ENCODE measurements at places on chromosomes 12 and 14.

DNA sequence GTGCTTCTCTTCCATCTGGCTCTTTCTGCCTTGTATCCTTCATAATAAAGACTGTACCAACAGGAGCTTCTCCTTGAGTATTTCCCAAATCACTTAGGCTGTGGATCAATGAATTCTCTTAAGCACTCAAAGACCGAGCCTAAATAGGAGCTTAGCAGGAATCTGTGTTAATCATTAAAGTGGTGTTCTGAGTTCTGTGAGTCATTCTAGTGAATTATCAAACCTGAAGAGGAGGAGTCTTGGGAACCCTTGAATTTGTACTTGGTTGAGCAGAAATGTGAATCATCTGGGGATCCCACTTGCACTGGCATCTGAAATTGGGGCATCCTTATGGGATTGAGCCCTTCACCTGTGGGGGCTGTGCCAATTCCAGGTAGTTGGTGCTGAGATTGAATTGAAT lies 946.2 kb downstream of the BCL11B start:
- no peak for DNase-seq

- peak; percentile 60 for DNase-seq
Measured at GRCh38 chr14:100376751-100377171, 53.6 kb downstream of the SLC25A47 start.

- DNase-seq = no peak
Measured at GRCh38 chr12:100515968-100516367, 42.3 kb downstream of the NR1H4 start.

DNA sequence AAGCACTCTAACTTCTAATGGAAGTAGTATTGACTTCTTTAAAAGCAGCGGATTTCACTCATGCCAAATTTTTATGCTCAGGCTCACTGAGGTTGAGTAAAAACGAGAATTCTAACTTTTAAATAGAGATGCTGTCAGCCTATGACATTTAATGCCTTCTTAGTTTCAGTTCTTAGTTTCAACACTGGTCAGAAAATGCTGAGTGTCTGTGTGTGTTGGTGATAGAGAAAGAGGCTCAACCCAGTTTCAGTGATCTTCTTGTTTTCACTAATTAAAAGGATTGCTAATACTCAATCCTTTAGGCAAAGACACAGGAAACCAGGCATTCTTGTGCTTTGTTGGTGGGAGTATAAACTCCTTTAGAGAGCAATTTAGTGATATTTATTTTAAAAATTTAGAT lies 31.0 kb downstream of the PEBP1 start:
- no peak for DNase-seq

GRCh38 chr12:124888260-124888659 lies 24.6 kb upstream of the SCARB1 start:
- DNase-seq = no peak

DNA sequence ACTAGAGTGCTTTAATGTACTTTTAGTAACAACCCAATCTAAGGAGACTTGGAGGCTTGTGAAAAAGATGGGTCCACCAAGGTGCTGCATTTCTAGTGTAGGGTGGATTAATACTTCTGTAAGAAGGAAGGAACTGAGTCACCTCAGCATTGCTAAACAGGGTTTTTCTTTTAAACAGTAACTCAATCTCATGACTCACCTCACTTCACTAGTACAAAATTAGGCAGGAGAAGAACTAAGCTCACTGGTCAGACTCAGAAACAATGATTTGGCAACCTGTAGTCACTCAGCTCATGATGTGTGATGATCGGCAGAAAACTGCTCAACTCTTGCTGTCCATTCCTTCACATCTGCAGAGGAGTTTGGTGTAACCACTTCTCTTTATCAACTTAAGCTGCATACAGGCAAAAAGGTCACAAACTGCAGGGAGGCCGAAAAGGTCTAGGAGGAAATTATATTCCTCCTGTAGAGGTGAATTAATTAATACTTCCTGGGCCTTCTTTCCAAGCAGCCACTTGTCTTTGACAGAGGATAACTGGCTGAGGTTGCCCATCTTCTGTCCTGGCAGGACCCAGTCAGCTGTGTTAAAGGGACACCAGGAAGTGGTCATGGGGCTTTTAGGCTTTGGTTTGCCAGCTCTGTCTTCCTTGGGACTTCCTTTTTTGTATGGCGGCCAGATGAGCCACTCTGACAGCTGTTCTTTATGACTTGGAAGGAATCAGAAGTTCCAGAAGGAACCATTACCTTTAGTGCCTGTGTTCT lies 466.9 kb downstream of the FUT8 start:
- DNase-seq = no peak

DNA sequence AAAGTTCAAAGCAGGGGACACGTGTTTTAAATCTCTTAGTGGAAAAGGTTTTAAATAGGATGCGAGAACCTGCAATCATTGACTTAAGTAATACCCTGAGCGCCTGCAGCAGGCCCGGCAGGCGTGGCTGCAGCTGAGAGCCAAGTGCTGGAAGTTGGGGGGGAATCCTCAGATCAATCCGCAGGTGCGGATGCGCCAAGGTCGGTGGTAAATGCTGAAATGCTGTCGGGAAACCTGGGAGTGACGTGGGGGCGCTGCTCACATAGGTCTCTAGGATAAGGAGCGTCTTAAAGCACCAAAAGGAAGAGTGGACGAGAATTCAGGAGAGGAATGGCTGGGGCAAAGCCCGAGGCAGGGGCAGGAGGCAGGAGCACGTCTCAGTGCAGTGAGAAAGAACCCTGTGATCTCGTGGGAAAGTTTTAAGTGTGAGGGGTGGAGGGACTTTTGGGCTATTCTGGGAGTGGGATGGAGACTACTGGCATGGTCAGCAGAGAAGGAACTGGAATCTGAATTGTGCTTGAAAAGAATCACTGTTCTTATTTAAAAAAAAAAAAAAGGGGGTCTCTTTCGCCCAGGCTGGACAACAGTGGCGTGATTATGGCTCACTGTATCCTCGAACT lies 883 bp upstream of the CDCA4 start:
- peak; percentile 78 for DNase-seq

DNA sequence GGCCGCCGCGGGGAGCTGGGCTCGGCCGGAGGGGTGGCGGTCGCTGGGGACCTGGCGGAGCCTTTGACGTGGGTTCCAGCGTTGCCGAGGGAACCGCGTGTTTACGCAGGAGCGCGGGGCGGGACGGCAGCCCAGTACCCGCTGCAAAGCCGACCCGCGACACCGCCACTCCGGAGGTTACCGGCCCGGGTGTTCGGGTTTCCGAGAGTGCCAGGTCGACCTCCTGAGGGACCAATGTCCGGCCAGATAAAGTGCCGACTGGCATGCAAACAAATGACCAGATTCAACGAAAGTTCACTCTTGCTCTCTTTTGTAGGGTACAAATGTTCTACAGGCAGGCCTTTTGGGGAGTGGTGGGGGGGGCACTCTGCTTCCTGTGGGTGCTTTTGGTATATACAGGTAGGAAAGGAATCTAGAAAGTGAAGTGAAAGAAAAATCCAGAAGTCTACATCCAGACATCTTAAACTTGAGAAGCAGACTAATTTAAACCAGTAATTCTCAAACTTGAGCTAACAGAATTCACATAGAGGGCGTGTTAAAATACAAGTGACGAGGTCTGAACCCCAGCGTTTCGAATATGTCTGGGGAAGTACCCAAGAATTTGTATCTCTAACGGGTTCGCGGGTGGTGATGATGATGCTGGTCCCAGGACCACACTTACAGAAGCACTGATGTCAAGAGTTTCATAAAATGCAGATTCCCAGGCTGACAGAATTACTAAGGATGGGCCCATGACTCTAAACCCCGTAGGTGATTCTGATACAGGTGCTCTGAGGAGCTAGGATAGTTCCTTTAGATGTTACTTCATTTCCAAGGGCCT lies at the start of gene GPR135:
Gene GPR135, minus strand, starts transcription at position 65 of the 820 bp plus-strand sequence. CDS start 154 bp downstream, outside the sequence.
- no peak for DNase-seq

GRCh38 chr12:86729739-86730138 lies 473.5 kb upstream of the MGAT4C start:
- no peak for DNase-seq

DNA sequence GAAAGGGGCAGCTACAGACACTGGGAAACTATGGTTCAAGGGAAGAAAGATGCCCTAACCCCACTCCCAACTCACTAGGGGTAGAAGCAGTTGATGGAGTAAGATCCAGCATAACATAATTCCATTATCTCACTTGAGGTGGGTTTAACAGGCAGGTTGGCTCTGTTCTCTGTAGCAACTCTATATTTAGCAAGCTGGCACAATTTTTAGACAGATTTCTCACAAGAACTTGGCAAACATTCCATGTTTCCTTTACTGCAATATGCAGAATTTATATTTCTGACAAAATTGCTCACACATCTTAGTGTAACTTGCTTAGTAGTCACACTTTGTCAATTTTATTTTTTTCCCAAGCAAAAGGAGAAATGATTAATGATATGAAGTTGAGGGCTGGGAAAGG lies 475.4 kb downstream of the RMST start:
- no peak for DNase-seq

DNA sequence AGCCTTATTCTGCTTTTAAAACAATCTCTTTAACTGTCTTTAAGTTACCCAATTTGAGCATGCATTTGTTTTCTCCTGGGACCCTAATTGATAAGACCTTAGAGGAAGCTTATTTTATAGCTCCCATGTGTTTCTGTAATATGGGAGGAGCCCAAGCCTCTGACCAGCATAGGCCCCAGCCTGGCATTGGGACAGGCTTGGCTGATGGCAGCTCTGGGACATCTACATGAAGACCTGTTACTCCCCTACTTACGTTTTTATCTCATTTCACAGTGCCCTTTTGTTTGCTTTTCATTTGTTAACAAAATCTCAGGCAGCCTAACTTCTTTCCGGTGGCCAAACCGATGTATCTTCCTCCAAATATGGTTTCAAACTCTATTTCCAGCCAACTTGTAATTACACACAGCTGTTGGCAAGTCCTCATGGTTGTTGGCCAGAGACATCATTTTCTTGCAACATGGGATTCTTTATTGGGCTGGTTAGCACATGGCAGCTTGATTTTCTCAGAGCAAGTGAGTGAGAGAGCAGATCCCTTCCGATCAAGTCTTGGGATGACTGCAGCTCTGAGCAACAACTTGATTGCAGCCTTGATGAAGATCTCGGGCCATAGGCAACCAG lies 1117.5 kb downstream of the AACS start:
- DNase-seq = no peak

DNA sequence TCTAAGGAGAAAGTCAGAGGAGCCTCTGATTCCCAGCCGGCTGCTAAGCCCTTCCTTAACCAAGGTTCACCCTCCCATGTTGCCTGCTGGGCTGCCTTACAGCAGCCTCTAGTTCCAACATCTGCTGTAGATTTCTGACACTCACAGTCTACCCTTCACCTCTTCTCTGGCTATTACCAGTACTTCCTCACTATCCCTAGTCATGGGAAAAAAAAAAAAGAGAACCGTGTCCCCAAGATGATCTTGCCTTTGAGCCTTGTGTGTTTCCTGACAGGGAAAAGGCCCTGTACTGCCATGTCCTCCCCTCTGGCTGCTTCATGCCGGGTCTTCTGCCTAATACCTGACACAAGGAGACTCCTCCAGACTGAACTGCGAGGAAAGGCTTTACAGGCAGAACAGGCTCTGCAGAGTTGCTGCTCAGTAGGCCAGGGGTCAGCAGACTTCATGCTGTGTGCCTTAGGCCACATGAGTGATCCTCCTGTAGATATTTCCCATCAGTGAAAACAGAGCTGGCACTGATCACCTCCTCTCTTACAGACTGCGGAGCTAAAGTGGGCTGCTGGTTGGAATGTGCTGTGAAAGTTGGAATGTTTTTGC lies 46.8 kb downstream of the PRKCH start:
- DNase-seq = no peak

GRCh38 chr14:51014086-51014485 lies 69.8 kb upstream of the PYGL start:
- DNase-seq = no peak

DNA sequence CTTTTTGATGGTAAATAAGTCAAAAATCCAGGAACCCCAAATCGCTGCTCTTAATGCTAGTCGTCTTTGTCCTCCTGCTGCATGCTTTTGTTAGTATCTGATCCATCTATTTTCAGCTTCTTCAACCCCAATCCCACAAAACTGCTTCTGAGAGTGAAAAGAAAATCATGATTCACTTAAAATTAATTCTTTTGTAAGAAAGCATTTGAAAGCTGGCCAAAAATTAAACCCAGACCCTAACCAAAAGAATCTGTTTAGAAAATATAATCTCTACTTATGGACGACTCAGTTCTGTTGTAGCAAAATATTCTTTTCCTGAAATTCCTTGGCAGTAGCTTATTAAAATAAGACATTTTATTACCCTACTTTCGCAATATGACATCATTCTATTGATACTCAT lies 443.6 kb upstream of the SYT1 start:
- DNase-seq = no peak

DNA sequence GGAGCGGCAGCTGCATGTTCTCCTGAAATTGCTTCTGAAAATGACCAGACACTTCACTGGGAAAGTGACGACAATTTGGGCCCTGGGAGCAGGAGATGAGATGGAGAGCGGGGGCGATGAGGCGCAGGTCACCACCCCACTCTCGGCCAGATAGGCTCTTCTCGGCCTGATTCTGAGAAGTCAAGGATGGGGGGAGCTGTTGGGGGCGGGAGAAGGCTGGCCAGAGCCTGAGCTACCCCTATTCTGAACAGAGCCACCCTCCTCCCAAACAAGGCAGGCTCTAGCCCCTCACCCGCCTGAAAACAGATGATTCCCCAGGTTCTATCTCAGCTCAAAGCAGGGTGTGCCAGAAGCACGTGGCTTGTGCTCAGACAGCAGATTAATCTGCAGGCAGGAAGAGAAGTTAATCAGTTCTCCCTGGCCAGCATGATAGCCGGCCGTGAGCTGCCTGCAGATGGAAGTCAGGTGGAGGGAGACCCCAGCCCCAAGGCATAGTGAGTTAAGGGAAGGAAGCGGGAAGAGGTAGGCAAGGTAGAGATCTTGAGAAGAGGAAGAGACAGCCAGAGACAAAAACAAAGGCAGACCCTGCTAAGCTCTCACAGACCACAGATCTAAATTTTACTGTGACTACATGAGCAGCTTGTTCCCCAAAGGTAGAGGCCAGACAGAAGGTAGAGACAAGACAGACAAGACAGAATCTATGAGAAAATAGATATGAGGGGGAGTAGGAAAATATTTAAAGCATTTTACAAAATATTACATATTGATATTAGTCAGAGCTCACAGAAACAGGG lies 10.9 kb upstream of the TAC3 start:
- peak; percentile 45 for DNase-seq

- no peak for DNase-seq
Measured at GRCh38 chr12:94658931-94659330, 8.6 kb upstream of the TMCC3 start.

DNA sequence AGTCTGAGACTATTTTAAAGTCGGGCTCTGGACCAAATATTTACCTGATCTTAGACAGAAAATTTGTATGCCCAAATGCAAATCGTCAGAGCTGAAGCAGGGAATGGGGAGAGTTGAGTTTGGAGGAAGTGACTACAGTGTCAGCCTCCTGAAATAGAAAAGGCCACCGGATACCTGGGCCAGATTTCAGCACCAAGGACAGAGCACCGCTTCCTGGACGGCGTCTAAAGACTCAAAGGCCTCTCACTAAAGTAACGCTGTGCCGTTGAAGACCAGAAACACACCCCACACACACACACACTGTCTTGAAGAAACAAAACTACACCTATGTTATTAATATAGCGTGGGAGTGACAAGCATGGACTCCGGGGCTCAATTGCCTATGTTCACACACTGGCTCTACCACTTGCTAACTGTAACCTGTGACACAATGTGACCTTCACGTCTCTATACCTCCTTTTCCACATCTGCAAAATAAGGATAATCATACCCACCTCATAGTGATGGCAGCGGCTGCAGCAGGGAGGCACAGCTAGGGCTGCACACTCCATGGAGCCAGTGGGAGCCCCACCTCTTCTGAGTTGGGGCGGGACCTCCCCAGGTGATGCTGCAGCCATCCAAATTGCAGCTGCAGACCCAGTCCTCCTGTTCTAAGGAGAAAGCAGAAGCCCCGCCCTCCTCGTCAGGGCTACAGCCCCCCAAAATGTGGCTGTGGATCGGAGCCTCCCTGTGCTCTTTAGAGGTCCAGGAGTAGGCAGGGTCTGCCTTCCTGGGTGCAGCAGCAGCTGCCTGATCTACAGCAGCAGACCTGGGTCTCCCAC lies 35.6 kb downstream of the KRT76 start:
- peak; percentile 70 for DNase-seq
